Activated naive CD4-positive, alpha-beta T cell treated with Interleukin-2 at 50 U/mL for 16 hours (primary cell): ENCODE measurements at places on chromosomes 1 and 21.

GRCh38 chr1:79929356-79929755 lies 922.8 kb upstream of the ADGRL4 start:
- DNase-seq, result no peak

GRCh38 chr1:66365635-66366034 lies 168.3 kb upstream of the SGIP1 start:
- no peak for DNase-seq

DNA sequence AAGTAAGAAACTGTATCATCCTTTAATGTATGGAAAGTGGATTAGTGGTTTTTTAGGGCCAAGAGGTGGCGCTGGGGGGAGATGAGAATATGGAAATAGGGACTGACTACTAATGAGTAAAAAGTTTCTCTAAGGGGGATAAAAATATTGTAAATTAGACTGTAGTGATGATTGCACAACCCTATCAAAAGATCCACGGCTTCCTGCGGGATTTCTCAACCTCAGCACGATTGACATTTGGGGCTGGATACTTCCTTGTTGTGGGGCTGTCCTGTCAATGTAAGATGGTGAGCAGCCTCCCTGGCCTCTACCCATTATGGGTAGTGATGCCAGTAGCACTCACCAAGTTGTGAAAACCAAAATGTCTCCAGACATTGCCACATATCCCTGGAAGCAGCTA lies 36.0 kb upstream of the PRDM2 start:
- no peak for DNase-seq

DNA sequence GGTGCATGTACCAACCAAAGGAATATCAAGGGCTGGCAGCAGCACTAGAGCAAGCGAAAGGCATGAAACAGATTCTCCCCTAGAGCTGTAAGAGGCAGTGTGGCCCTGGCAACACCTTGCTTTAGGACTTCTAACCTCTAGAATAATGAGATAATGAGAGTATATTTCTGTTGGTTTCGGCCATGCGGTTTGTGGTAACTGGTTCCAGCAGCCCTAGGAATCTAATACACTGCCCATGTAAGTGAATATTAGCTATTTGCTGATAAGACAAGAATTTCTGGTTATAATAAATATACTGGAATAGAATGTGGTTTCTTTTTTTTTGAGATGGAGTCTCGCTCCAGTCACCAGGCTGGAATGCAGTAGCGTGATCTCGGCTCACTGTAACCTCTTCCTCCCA lies 199.4 kb downstream of the GABPA start:
- no peak for DNase-seq

GRCh38 chr1:205704903-205705302 lies 24.6 kb upstream of the SLC45A3 start:
- DNase-seq, result no peak
